DMS53 (cell line): ENCODE measurements at places on chromosomes 3 and 15.

- no peak for DNase-seq
Measured at GRCh38 chr3:18735005-18735404, 309.9 kb upstream of the SATB1 start.

GRCh38 chr15:63970621-63971426, 75.5 kb downstream of the DAPK2 start:
- DNase-seq: no peak

GRCh38 chr3:124770336-124771082, 40.3 kb downstream of the UMPS start:
- no peak for DNase-seq

DNA sequence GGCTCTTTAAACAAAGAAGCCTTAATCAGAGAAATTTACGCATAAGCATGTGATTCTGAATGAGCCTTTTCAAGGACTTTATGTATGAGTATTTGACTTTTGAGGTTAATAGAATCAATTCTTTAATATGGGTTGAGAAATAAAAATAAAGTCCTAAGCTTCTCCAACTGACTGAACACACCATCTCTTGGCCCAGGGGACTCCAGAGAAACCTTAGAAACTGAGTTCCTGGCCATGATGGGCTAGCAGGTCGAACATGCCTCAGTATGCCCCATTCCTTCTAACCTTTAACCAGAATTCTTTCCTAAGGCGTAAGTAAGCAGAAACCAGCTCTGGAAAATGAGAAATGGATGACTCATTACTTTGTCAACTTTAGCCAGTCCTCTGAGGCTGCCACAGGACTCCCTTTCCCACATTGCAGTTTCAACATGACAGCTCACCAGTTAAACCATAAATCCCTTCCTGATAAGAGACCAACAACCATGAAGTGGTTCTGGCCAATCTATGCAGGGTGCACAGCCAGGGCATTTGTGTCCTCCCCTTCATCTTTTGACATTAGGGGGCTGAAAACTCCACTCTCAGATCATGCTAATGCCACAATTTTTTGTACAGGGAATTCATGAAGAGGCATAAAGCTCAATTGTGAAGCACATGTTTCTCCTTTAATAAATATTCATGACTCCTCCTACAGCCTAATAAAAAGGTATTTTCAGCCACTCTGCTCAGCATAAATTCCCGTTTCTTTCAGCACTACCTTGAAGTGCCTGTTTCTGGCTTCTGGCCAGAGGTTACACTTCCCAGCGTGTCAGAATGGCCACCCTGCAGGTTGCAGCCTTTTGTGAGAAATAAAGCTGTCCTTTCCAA, 33.3 kb downstream of the TM4SF18 start:
- DNase-seq: peak; percentile 85

- peak; percentile 84 for DNase-seq
Measured at GRCh38 chr3:121592856-121593702, at the start of gene FBXO40. TSS of gene FBXO40 (plus strand) at chr3:121593379. CDS start at chr3:121620576, 27,197 bp downstream.

GRCh38 chr15:72047020-72047419, 70.9 kb downstream of the MYO9A start:
- no peak for DNase-seq

DNA sequence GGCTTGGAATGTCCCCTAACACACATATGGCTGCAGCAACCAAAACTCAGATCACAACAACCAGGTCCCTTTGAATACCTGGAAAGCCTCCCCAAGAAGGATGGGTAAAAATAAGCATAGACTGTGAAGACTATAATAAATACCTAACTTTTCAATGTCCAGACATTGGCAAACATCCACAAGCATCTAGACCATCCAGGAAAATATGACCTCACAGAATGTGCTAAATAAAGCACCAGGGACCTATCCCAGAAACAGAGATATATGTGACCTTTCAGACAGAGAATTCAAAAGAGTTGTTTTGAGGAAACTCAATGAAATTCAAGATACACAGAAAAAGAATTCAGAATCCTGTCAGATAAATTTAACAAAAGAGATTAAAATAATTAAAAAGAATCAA, 109.2 kb downstream of the NEDD4 start:
- no peak for DNase-seq

DNA sequence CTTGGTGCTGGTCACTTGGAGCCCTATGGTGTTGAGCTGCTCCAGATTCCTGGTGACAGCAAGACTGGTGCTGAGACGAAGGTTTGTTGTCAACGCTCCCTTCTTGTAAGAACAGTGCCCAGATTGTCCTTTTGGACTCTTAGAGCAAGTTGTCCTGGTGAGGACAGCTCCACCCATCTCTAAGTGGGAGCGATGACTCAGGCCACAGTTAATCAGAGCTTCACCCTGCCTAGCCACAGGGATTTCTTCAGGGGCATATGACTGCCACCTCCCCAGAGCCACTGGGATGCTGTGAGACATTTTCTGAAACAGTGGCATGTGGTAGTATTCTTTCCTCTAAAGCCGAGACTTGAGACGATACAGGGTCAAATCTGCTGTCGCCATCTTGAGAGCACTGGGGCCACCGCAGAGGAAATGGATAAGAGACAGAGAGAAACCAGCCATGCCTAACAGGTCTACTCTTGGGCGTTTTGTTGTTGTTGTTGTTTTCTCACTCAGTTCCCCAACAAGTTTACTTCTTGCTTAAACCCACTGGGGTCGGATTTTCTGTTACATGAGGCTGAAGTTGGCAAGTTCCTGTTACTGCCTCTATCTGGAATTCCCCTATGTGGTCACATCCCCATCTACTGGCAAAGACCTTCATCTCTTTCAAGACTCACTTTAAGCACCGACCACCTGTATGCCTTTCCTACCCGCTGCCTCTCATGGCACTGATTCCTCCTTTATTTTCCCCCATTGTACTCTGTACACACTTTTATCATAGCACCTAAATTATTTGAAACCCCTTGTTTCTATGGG, 16.0 kb upstream of the PCOLCE2 start:
- peak; percentile 35 for DNase-seq

- peak; percentile 48 for DNase-seq
Measured at GRCh38 chr3:72310419-72311380, 525.8 kb upstream of the PROK2 start.

GRCh38 chr3:112738366-112738765, 97.4 kb upstream of the CCDC80 start:
- no peak for DNase-seq

GRCh38 chr3:128073185-128073725, 21.0 kb downstream of the SEC61A1 start:
- DNase-seq: no peak

DNA sequence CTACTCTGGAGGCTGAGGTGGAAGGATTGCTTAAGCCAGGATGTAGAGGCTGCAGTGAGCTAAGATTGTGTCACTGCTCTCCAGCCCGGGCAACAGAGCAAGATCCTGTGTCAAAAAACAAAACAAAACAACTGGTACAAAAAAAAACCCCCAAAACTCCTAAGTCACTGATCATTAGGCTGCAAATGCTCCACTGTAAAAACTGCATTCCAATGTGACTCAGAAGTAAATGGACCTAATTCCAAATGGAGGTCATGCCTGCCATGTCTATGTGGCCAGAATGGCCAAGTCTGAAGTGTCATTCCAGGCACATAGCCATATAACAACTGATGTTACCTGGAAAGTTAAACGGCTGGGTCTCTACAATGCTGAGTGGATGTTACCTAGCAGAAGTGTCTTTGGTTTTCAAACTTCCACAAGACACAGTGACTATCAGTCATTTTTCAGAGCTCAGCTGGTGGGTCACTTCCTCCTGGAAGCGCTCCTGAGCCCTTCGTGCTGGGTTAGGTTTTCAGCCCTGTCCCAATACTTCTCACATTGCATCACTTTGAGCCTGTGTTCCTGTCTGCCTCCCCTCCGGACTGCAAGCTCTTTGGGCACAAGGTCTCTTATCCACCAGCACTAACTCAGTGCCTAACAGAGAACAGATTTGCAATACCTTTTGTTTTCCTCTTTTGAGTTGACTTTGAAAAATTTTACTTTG, 10.6 kb downstream of the FSTL1 start:
- no peak for DNase-seq

- no peak for DNase-seq
Measured at GRCh38 chr3:65048151-65048550, 360.4 kb upstream of the ADAMTS9 start.

GRCh38 chr15:85329561-85330422, 50.6 kb upstream of the AKAP13 start:
- DNase-seq: peak; percentile 59

DNA sequence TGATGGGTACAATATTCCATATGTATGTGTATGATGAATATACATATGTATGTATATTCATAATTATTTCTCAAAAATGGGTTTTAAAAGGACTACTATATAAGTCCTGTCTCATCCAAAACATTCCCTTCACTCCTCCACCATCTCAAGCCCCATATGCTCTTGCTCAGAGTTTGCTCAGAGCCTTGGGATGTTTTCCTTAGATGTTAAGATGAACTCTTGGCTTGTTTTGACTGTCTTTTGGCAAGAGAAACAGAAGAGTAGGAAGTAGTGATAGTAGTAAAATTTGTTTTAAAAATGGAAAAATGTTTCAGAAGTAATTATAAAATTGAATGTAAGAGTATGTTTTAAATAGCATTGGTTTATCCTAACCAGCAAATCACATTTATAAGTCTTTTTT, 6.2 kb upstream of the EPHA3 start:
- no peak for DNase-seq
